NCI-H187 treated with DMSO at 0.1 percent for 48 hours (cell line): ENCODE measurements at places on chromosomes 5 and 9.

DNA sequence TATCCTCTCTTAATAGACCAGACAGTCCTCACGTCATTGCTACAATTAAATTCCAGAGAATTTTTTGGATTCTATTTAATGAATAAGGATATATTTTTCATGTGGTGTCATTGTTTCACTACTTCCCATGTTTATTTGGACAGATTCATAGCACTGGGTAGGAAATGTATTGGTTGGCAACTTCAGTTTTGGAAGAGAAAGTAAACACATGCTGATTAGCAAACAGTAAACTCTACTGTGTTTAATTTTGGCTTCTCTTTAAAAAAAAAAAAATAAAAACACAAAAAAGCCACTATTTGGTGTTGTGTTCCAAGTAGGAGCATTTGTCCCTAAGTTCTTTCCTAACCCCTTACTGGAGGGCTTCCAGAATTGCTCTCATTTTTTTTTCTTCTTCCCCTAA, 77.3 kb downstream of the NFIB start:
- DNase-seq, result no peak

DNA sequence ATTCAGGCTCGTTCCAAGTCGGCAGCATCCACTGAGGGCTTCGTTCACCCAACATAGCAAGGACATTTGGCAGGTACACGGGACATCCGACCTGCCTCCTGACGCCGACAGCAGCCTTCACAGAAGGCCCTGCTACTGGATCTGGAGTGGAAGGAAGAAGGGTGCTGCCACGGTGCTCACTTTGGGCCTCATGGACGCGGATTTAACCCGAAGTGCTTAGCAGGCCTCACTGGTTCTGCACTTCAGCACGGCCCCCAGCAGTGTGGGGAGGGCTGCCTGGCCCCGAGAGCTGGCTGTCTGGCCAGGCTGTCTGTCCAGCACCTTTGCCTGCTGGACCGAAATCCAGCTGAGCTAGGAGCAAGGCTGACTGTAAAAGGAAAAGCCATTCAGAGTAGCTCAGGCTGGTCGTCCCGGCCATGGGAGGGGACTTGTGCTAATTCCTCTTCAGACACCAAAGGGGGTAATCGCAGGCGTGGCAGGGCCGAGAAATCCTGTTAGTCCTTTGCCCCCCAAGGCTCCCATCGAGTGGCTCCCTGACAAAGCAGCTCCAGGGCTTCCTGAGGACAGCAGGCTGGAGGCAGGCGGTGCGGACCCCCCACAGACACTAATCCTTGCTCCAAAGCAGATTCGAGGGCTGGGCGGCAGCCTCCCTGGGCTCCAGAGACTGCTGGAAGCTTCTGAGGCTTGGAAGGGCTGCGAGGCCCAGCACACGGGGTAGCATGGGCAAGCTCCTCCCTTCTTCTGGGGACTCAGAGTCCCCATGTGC, 11.1 kb upstream of the RXRA start:
- no peak for DNase-seq

DNA sequence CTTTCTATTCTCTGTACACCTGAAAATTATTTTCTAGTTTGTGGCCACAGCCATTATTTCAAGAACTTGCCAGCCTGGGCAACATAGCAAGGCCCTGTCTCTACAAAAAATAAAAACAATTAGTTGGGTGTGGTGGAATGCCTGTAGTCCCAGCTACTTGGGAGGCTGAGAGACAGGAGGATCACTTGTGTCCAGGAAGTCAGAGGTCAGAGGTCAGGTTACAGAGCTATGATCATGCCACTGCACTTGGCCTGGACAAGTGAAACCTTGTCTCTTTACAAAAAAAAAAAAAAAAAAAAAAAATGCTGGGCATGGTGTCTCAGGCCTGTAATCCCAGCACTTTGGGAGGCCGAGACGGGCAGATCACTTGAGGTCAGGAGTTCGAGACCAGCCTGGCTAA, 58.3 kb downstream of the HMGCR start:
- DNase-seq, result no peak

- DNase-seq, result no peak
These were observed 232.0 kb downstream of the CHSY3 start for GRCh38 chr5:130136300-130136699.

GRCh38 chr9:69004836-69005235, 9.1 kb downstream of the PRKACG start:
- DNase-seq, result no peak

GRCh38 chr5:170372971-170373370, 16.2 kb downstream of the KCNMB1 start:
- no peak for DNase-seq

- no peak for DNase-seq
These were observed 74.4 kb upstream of the RARS1 start for GRCh38 chr5:168411871-168412270.

DNA sequence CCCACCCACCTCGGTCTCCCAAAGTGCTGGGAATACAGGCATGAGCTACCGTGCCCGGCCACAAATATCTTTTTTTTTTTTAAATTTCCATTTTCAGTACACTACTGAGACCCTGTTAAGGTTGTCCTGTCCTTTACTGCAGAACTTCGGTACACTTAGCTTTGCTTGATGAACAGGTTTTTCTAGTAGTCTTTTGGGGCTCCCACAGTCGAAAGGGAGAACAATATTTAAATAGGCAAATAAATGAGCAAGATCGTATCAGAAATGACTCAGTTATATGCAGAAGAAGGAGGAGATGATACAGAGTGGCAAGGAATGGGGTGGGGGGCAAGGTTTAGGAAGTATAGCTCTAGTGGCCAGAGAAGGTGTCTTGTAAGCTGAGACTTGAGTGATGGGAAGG, 52.7 kb downstream of the MSX2 start:
- no peak for DNase-seq

- DNase-seq, result no peak
These were observed 153.5 kb downstream of the ZNF608 start for GRCh38 chr5:124592891-124593290.

DNA sequence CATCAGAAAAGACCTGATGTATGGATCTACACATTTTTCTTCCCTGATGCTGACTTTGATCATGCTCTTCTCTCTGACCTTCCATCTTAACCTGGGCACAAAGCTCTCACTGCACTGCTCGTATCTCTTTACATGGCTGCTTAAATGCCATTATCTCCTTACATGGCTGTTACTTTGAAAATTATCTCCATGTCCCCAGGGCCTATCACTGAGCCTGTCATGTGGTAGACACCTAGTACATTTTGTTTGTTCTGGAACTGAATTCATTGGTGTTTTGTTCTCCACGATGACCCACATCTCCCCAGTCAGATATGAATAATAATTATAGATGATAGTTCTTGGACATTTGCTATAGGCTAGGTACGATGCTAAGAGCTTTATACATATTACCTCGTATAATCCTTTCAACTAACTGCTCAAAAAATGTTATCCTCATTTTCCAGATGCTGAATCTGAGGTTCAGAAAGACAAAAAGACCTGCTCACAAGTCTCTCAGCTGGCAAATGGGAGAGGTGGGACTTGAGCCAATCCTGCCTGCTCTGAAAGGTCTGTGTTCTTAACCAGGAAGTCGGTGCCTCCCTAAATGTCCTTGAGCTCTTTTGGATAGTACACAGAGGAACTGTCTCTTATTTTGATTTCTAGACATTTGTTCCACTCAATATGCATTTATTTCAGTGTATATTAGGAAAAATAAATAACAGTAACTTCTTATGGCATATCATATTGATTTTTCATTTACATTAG, 9.8 kb upstream of the CPEB4 start:
- DNase-seq, result no peak

GRCh38 chr5:148923023-148923422, 96.6 kb downstream of the ADRB2 start:
- no peak for DNase-seq

DNA sequence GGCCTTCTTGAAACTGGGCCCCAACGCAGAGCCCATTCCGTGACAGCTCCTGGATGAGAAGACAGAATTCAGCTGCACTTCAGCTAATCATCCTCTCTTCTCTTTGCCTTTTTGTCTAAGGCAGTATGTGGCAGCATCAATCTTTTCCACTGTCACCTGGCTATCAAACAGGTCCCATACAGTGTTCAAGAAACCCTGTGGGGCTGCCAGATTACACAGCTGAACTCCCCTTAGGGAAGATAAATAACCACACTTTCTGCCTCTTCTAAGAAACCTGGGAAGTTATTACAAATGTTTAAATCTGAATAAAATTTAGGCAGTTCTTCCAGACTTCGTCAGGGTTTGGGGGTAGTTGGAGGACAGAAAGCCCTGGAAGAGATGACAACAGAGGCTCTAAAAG, 61.0 kb downstream of the SPEF2 start:
- DNase-seq, result no peak

GRCh38 chr5:134944630-134945029, 23.1 kb upstream of the CATSPER3 start:
- no peak for DNase-seq

- no peak for DNase-seq
These were observed 89.9 kb downstream of the SIL1 start for GRCh38 chr5:139108063-139108824.

DNA sequence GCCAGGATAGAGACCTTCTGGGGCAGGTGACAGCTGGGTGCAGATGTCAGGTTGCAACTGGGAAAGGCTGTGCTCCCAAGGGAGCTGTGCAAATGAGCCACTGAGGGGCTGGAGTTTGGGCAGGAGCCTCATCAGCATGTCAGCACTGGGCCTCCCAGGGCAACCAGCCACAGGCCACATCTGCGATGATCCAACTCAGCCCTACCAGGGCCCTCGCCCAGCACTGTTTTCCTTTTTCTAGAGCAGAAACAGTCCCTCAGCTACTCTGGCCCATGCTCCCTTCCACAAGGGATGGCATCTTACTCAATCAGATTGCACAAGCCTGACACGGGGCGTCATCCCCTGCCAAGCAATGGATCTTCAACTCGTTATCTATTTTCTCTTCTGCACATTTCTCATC, 24.8 kb downstream of the NIPAL4 start:
- no peak for DNase-seq

DNA sequence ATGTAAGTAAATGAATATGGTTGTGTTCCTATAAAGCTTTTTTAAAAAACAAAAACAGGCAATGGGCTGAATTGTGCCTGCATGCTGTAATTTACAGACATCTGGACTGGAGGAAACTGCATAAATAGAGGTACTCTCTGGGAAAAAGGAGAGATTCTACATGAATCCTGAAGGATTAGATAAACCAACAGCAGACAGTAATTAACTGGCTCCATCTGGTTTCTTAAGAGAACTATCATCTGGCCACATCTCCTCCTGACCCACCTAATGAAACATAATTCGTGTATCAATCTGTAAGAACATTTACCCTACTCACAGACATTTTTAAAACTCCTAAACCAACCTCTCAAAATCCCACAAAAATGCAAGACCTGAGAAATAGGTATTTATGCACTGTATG, 528.1 kb upstream of the ST8SIA4 start:
- DNase-seq, result no peak

GRCh38 chr5:68189613-68190012, 25.9 kb upstream of the PIK3R1 start:
- DNase-seq, result no peak

DNA sequence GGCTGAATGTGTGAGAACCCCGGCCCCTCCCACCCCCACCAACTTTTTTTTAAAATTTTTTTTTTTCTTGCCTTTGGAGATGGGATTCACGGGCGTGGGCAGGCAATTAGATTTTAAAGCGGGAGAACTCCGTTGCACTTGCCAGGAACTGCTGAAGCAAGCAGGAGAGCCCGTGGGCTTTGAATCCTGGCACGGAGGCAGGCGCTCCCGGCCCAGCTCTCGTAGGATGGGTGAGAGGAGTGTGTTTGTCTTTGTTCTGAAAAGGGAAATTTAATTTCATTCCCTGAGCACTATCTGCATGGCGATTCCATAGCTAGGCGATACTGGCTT, 54.3 kb upstream of the BOD1 start:
- no peak for DNase-seq

GRCh38 chr5:152625696-152626095, 220.6 kb upstream of the NMUR2 start:
- no peak for DNase-seq

DNA sequence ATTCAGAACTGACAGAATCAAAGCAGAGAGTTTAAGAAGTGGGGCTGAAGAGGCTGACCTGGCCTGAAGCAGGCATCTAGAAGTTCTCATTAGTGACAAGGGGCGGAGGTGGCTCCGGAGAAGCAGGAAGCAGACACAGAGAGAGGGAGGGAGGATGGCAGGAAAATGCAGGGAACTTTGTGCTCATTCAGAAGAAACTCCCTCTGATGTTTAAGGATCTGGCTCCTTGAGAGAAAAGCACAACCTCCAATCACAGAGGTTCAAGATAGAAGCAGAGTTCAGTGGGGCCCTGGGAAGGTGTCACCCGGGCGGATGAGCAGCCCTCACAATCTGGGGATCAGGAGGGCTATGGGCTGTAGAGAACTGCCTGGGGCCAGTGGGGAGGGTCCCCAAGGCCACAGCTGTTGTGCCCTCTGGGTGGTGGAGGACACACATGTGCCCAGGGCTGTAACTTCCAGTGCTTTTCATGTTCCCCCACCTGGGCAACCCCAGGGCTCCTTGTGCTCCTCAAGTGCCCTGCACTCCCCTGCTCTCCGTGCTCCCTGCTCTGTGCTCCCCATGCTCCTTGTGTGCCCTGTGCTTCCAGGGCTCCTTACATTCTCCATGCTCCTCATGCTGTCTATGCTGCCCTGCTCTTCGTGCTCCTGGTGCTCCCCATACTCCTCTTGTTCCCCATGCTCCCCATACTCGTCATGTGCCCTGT, 51.4 kb downstream of the TRIP13 start:
- DNase-seq, result no peak

- DNase-seq, result no peak
These were observed 438.4 kb downstream of the ISL1 start for GRCh38 chr5:51821697-51822096.

GRCh38 chr5:141804475-141804874, 73.7 kb downstream of the PCDH1 start:
- DNase-seq, result no peak

DNA sequence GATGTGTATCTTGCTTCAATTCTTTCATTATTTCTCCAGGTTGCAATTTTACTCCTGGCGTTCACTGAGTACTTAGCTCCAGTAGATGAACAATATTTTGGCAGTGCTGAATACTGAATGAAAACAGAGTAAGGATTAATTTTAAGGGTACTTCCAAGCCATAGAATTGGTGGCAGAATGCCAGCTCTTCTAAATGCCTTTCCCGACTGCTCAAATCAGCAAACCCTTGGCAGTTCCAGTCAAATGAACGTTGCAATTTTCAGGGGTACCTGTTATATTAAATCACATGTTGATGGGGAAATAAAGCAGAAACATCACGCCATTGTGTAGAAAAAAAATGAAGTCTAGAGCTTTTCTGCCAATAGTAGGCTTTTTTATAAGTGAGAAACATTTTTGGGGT, 282.4 kb upstream of the RPS23 start:
- no peak for DNase-seq

DNA sequence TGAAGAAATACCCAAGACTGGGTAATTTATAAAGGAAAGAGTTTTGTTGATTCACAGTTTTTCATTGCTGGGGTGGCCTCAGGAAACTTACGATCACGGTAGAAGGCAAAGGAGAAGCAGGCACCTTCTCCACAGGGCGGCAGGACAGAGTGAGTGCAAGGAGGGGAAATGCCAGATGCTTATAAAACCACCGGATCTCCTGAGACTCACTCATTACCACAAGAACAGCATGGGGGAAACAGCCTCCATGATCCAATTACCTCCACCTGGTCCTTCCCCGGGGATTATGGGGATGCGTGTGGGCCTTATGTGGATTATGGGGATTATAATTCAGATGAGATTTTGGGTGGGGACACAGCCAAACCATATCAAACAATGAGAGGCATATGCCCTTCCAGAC, 18.5 kb upstream of the RORB start:
- no peak for DNase-seq

- DNase-seq, result no peak
These were observed 6.9 kb upstream of the SPATA31C1 start for GRCh38 chr9:87910821-87911220.
